ENCODE measurements at places on chromosomes 2 and 18.

GRCh38 chr2:134231301-134231964, 22.4 kb upstream of the MGAT5 start:
- DNase-seq: no peak

- DNase-seq: no peak
Observed at GRCh38 chr18:12996661-12997292, 5.6 kb downstream of the CEP192 start.

- no peak for DNase-seq
Observed at GRCh38 chr2:37366773-37367172, 22.3 kb downstream of the QPCT start.

DNA sequence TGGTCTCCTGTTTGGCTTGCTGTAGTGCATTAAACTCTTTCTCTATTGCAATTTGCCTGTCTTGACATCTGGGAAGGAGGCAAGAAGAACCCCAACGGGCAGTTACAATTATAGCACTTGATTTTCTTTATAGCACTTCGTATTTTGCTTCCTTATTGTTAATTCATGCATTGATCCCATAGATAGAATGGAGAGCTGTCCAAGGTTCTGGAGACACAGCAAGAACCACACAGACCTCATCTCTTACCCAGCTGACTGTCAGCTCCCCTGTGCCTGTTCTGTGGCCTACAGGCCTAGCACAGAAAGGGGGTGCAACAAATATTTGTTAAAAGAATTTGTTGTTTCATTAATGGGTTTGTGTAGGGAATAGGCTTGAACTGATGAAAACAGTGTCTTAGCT, 194.3 kb downstream of the GALNT1 start:
- DNase-seq: no peak

DNA sequence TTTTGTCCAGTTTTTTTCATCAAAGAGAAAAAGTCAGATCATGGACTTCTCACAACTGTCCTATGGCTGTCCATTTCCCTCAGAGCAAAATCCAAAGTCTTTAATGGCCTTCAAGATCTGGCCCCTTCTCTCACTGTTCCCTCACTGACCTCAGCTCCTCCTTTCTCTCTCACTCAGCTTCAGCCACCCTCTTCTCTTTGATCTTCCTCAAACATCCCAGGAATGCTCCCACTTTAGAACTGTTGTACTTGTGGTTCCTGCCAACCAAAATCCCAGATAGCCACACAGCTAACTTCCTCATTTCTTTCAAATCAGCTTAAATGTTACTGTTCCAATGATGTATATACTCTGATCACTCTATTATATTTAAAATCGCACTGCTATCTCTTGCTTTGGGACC, 82.9 kb downstream of the NUP35 start:
- no peak for DNase-seq

GRCh38 chr2:47002480-47003381, 87.1 kb upstream of the MCFD2 start:
- DNase-seq: no peak

- no peak for DNase-seq
Observed at GRCh38 chr18:7889515-7889914, 322.4 kb downstream of the PTPRM start.

DNA sequence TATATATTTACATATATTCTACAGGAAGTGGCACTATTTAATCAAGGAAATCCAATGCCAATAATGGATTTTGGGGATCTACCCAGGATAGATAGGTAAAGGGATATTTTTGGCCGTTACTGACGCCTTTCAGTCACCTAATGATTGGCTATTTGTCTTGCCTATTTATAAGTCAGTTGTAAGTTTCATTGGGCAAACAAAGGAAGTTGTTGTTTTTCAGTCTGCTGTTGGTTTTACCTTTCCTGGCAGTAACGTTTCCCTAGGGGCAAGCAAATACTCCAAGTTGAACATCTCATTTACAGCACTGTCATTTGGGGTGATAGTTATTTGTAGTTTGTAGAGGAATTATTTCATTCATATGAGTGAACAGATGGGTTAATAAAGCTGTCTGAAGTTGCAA, 17.0 kb upstream of the LANCL1 start:
- no peak for DNase-seq

DNA sequence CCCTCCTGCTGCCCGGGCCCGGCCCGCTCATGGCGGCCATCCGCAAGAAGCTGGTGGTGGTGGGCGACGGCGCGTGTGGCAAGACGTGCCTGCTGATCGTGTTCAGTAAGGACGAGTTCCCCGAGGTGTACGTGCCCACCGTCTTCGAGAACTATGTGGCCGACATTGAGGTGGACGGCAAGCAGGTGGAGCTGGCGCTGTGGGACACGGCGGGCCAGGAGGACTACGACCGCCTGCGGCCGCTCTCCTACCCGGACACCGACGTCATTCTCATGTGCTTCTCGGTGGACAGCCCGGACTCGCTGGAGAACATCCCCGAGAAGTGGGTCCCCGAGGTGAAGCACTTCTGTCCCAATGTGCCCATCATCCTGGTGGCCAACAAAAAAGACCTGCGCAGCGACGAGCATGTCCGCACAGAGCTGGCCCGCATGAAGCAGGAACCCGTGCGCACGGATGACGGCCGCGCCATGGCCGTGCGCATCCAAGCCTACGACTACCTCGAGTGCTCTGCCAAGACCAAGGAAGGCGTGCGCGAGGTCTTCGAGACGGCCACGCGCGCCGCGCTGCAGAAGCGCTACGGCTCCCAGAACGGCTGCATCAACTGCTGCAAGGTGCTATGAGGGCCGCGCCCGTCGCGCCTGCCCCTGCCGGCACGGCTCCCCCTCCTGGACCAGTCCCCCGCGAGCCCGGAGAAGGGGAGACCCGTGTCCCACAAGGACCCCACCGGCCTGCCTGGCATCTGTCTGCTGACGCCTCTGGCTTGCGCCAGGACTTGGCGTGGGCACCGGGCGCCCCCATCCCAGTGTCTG, 767 bp downstream of the RHOB start:
- no peak for DNase-seq

DNA sequence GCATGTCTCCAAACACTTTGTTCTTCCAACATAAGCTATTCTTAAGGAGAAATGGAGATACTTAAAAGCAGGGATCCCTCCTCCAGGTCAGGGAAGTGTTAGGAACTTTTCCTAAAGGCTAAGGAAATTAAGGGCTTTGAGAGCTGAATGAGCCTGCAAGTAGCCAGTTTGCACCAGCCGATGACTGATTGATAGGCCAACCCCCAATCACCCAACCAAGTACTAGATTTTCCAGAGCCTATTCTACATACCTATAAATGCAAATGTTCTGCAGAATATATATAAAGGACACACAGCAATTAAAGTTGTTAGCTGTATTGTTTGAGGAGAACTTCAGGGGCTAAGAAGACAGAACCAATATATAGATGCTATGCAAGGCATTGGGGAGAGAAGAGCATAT, 547.6 kb downstream of the NRXN1 start:
- DNase-seq: no peak

DNA sequence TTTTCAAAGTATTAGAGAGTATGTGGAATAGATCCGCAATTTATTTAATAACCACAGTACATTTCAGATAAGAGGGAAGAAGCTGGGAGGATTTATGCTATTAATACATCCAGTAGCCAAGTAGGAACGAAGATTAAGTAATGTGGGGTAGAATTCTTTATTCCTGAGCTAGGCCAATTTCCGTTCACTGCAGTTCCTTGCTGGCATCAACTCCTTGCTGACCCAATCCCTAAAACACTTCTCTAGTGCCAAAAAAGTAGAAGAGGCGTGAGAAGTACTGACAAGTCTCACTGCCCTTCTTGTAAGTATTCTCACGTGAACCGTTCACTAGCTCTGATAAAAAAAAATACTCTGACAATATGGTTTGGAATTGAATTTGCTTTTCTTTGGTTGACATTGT, 211.4 kb downstream of the EPHA4 start:
- DNase-seq: no peak

DNA sequence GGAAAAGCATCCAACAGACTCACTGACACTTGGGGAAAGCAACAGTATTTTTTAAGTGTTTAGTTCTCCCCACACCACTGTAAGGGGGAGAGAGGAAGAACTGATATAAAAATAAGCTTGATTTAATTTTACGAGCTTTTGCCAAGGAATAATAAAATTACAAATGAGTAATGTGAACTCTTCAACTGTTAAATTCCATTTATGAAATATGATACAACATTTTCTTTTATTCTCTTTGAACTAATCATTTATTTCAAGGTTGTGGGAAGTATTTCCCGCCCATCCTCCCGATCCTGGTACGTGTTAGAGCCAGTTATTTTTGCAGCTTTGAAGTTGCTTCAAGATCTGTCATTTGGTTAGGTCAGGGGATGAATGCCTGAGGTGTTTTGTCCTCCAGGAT, 35.2 kb downstream of the WDPCP start:
- DNase-seq: no peak

- DNase-seq: no peak
Observed at GRCh38 chr2:9422321-9423099, 818 bp downstream of the ITGB1BP1 start.

DNA sequence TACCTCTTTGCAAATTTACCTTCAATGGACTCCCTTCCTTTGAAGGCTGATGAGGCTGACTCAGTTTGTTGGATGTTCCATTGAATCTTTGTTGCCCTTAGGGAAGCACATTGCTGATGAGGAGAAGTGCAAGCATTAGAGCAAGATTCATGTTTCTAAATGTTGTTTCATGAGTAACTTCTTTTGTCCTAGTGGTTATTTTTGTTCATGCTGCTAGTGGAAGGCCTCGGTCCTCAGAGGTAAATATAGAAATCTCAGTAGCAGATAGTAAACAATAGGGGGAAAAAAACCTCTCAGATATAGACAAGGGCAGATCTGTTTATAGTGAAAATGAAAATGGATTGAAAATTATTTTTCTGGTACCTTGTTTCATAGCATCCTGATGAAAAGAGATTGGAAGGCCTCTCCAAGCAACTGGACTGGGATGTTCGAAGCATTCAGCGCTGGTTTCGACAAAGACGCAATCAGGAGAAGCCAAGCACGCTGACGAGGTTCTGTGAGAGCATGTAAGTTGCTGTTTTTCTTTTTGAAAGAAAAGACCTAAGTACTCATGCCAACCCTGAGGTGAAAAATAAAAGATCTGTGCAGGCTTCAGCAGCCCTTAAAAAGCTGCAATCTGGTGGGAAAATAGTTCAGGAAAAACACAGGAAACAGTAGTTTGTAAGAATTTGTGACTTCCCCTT, 104.9 kb downstream of the CERS6 start:
- DNase-seq: no peak

DNA sequence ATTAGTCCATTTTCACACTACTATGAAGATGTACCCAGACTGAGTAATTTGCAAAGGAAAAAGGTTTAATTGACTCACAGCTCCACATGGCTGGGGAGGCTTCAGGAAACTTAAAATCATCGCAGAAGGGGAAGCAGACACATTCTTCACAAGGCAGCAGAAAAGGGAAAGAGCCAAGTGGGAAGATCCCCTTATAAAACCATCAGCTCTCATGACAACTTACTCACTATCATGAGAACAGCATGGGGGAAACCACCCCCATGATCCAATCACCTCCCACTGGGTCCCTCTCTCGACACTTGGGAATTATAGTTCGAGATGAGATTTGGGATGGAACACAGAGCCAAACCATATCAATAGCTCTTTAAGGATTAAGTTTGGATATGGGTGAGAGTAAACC, 246.1 kb upstream of the CYRIA start:
- no peak for DNase-seq

DNA sequence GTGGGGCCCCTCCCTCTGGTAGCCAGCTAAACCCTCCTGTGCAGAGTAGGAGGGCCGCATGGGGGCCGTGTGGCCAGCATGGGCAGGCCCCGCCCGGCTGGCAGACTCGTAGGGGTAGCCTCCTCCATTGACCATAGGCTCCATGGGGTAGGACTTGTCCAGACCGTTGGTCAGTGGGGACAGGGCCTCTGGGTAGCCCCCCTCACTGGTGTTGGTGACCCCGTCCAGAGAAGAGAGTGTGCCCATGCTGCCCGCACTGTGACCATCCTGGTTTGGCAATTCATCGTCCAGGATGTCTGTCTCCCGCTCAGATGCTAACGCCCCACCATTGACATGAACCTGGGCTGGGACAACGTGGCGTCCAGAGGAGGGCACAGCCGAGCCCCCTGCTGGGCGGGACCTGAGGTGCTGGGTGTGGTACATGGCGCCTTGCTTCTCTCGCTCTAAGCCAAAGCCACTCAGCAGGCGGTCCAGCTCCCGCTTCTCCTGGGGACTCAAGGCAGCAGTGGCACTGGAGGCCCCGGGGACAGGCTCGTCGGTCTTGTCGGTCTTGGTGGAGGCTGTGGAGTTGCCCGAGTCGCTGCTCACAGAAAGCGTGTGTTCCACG, 154.3 kb downstream of the TNS1 start:
- no peak for DNase-seq

- peak; percentile 78 for DNase-seq
Observed at GRCh38 chr2:28445448-28446258, 50.2 kb upstream of the PLB1 start.

DNA sequence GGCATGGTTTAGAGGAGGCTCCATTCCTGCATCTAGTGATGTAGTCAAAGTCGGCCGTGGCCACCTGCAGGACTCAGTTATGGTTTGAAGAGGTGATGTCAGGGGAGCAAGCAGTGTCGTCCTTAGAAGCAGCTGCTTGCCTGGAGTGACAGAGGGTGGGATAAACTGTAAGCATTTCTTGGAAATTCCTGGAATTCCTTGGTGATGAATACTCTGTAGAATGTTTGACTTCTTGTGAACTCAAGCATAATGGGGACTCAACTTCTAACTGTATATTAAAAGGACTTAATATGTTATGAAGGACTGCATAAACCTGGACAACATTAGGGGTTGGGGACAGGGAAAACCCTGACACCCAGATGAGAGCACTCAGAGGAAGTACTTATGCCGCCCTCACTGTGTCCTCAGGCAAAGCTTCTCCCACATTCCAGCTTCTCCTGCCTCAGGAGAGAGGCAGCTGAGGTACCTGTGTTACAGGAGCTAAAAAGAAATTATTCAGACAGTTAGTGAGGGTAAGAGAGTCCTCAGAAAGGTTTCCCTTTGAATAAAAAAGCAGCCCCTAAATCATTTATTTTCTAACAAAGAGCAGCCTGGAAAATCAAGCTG, 459.9 kb upstream of the CELF4 start:
- DNase-seq: no peak

- peak; percentile 56 for DNase-seq
Observed at GRCh38 chr2:86249579-86250391, 50.5 kb downstream of the MRPL35 start.

DNA sequence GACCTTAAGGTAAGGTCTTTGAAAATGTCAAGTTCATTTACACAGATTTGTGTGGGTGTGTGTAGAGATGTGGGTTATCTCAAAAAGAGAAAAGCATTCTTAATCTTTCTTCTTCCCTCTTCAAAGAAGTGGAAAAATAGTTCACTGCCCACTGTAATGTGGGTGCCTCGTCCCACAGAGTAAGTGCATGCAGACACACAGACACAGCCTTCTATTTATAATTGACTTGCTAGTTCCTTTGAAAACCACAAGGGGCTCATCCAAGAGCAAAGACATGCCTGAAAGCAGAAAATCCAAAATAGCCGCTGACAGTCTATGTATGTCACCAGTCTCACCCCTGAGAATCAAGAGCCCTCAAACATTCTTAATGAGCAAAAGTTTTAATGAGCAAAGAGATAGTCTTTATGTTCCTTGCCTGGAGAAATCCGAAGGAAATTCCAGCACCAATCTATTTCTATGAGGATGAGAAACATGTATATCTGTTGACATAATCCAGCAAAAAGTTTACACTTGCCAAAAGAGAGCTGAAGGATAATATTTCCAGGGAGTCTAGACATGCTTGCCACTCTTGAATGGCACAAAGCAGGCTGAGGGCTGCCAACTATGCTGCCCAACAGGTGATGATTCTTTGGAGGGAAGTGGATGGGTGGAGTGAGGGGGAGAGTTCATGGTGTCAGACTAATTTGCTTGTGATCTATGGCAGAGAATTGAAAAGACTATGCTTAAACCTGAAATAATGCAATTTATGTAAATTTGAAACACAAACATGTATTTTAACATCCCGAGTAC, 93.9 kb downstream of the ACVR1 start:
- no peak for DNase-seq
